Activated T-cell treated with anti-CD3 and anti-CD28 coated beads for 4 hours (primary cell): ENCODE measurements at places on chromosomes 7 and 10.

GRCh38 chr10:104824380-104825006 lies 183.4 kb downstream of the SORCS3 start:
- no peak for DNase-seq

DNA sequence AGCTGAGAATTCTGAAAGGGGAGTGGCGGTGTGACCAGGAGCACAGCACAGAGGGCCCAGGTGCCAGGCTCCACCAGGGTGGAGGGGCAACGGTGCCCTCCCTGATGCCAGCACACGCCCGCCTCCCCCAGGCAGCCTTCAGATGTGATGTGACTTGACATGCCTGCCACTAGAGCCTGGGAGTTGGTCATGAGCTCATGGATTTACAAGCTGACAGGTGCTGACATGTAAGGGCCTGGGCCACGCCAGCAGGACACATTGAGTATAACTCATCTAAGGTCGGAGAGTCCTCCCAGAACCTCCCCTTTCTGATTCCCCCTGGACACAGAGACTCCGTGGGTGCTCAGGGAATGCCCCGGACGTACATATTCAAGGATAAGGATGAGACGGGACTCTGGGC lies 74.2 kb downstream of the LSM5 start:
- no peak for DNase-seq

DNA sequence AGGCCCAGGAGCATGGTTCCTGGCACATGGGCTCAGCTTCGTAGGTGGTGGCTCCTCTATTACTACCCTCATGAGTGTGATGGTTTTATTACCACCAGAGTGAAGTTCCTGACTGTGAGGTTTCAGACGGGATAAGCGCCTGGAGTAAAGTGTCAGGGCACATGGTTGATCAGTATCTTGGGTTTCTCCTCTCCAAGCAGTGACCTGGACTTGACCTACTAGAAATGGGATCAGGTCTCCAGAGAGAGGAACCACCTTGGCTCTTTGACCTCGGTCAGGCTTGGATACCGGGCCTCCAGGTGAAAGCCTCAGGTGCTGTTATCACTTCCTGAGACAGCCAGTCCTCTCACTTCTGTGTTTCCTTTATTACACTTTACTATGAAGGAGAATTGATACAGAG lies 67.7 kb downstream of the GRK5 start:
- DNase-seq = no peak

DNA sequence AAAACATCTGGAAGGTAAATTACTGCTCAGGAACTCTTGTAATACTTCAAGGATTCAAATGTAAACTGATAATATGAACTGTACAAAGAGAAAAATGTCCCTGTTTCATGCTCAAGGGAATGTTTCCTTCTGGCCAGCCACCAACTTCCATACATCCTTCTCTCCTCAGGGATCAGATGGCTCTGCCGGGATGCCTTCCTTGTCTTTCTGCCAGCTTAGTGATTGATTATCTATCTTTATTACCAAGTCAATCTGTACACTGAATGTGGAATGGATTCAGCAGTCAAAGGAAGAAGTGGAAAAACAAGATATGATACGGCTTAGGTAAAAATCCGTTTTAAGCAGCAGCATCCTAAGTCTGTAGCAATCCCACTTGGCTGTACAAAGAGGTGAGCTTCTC lies 178.3 kb downstream of the PTN start:
- DNase-seq = no peak

DNA sequence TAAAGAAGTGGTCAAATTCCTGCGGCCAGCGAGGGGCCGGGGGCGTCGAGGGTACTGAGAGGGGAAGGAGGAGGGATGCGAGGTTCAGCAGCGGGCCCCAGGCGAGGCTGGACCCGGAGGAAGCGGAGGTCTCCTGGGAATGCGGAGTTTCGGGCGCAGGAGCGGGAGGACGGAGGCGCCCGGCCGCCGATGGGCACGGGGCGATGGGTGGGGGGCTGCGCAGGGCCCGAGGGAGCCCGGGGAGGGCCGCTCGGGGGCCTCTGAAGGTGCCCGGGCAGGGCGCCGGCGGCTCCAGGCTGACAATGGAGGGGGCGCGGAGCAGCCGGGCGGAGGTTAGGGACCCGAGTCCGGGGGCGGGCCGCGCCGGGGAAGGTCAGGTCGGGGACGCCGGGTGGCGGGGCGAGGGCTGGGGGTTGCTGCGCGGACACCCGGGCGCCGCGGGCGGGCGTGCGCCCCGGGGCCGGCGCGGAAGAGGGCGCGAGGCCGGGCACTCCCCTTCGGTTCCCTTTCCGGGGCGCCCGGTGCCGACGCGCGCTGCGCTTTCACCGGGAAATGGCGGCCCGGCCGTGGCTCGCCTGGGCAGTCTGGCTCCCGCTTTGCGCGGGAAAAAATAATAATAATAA lies 683 bp downstream of the MACROH2A2 start:
- no peak for DNase-seq

DNA sequence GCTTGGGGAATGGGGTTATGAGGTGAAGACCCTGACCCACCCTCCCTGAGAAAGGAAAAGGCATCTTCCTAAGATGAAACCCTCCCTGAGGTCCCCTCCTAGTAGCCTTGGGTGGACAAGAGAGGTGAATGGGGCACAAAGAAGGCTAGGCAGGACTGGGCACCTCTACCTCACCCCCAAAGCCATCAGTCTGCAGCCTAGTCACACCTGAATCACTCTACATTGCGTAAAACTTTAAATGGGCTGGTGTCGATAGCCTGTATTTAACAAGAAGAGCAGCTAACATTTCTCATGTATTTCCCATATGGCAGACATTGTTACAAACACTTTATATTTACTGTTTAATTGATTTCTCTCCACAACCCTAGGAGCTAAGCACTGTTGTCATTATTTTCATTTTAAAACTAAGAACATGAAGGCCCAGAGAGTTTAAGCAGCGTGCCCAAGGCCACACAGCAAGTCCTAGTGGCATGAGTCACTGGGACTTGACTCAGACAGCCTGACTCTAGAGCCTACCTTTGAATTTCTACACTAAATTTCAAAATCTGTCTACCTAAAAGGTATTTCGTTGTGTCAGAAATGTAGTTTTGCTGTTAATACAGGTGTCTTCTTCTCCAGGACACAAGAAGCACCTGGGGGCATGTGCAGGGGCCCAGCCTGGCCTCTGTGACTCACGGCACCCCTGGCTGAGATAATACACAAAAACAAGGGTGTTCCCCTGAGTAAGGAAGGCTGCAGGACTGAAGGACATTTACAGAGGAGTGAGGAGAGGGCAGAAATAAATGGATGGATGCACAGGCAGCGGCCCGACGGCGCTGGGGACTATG lies 3.4 kb downstream of the AOC1 start:
- no peak for DNase-seq

DNA sequence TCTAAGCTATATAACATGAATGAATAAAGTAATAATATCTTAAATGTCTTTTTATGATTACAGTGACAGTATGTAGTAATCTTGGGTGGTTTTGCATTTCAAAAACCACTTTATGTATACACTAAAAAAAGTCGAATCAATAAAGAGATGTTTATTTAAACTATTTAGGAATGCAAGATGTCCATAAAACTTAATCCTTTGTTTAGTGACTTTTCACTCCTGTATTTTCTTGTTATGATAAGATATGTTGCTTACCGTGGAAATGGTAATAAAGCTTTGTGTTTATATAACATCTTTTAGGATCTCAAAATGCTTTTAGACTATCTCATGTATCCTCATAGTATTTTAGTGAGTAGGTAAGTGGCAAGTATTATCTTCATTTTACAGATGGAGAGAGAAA lies 48.5 kb downstream of the SP4 start:
- no peak for DNase-seq

DNA sequence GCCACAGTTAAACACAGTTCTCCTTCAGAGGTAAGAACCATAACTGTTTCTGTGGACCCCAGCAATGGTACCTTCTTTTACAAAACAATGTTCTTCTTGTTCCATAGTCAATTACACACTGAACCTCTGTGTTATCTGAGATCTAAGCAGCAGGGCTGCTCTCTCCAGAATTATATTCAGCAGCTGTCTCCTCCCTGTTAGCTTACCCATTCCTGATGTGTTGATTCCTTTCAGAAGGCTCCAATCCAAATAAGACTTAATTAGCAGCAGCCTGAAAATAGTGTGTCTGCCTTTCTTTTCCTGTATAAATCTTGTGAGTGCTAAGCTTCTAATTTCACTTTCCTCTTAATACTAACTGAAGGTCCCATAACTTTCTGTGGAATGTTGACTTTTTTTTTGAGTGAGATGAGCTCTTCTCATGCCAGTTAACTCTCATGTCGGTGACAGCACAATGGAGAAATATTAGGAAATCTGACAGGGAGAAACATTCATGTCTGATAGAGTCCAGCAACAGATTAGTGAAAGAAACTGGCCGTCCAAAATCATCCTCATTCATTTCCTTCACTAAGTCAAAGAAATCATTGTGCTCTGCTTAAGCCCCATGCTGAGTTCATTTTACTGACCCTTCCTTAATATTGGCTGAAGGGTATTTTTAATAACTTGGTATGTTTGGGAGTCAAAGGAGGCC lies 226.5 kb downstream of the PRKG1 start:
- DNase-seq = no peak

GRCh38 chr10:47368431-47369180 lies 15.5 kb downstream of the ZNF488 start:
- DNase-seq = no peak

- DNase-seq = no peak
Observed at GRCh38 chr10:87930141-87930540, 66.7 kb downstream of the PTEN start.

DNA sequence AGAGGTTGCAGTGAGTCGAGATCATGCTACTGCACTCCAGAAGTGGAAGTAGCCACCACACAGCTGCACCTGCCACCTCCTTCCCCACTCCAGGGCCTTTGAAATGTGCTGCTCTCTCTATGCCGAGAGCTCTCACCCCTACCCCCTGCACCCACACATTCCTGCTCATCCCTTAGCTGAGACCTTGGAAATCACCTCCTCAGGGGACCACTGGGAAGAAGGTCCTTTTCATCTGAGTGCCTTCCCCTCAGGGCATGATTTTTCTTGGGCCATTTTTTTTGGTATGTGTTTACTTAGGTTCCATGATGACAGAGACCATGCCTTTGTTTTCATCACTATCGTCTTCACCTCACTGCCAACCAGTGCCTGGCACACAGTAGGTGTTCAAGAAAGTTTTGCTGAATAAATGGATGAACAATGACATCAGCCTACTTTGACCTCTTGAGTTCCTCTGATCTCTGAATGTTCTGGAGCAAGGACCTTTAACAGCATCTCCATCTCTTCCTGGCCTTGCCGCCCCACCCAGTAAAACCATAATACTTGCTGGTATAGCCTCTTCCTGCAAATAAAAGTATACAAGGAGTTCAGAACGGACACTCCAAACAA lies 166.6 kb upstream of the KLF14 start:
- no peak for DNase-seq
